AG04450 (cell line): ENCODE measurements at places on chromosomes 1 and 21.

GRCh38 chr1:196678510-196678884 lies 26.7 kb downstream of the CFH start:
- DNase-seq = peak; percentile 16

GRCh38 chr1:93531193-93531592 lies 83.3 kb downstream of the FNBP1L start:
- DNase-seq = no peak

DNA sequence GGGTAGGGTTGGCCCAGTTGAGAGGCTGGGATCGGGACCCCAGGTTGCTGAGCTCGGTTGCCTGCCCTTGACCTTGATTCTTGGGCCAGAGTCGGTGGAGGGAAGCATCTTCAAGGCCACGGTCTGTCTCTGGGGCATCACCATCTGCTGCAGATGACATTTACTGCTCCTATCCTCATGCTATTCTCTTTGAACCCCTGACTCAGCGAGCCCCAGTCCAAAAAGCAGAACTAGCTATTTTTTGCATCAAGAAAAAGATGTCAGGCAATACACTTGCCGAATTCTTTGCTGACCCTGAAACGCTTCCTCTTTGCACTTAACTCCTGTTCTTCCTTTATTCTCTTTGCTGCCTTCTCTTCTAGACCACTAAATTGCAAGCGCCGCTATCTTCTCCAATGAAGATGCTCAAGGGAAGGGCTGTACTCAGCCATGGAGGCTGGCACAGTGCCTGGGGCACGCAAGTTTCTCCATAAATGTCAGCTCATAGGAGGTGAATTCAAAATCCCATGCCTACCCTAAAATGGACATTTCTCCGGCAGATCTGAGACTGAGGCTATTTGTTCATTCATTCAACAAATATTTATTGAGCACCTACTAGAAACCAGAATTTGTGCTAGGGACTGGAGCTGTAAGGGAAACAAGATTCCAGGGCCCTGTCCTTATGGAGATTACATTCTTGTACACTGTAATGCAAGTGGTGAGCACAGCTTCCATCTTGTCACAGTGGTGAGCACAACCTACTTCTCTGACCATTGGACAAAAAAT lies 20.5 kb upstream of the CAPZB start:
- DNase-seq = no peak

GRCh38 chr1:4960336-4960735 lies 305.9 kb downstream of the AJAP1 start:
- no peak for DNase-seq

DNA sequence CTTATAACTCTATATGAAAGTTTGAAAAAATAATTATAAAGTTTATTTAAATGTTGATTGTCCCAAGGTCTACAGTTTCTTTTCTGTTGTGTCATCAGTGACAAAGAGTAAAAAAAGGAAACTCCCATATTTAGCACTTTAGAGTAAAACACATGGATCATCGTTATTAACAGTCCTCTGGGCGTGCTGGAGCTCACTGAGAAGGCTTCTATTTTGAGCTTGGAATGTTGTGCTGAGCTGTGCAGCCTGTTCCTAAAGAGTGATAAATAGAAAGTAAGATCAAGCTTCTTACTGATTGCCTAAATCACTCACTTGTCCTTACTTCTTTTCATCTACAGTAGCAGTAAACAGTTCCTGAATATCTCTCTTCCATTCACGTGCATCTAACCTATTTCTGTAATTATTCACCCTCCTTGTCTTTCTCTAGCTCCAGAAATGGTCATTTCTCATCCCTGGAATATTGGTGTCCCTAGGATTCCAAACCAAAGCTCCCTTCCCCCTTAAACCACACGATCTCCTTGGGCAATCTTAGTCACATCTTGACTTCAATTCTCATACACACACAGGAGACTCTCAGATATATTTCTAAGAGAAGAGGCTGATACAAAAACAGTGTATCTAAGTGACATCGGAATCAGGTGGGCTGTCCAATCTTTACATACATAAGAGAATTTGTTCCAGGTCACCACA lies 11.9 kb downstream of the GBP5 start:
- DNase-seq = no peak

- no peak for DNase-seq
Measured at GRCh38 chr1:226656601-226657277, 82.3 kb downstream of the ITPKB start.

DNA sequence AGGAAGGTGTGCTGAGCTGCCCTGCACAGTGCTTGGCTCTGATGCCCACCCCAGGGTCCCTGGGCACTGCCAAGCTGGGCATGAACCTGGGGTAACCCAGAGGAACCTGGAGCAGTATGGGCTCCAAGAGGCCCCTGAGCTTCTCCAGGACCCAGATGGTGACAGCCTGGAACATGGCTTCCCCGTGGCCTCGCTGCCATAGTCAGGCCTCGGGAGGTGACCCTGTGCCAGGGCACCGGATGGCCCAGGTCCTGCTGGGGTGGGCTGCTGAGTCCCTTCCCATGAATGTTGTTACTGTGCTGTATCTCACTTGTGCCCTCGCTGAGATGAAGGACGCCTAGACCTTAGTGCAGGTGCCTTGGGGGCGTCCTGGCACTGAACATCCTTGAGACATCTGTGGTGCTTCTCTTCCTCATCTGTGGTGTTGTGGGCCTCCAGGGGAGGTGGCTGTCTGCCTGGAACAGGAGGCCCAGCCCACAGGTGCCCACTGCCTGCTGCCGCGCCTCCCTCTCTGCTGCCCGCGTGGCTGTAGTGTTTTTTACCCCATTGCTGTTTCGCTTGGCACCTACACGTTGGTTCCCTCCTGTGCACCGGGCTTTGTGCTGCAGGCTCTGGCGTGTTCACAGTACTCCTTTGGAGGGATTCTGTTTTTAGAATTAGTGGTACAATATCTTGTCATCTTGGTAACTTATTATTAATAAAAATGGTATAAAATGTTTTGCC lies 160.3 kb downstream of the PCBP3 start:
- DNase-seq = no peak
